ENCODE measurements at places on chromosomes 7 and 10.

DNA sequence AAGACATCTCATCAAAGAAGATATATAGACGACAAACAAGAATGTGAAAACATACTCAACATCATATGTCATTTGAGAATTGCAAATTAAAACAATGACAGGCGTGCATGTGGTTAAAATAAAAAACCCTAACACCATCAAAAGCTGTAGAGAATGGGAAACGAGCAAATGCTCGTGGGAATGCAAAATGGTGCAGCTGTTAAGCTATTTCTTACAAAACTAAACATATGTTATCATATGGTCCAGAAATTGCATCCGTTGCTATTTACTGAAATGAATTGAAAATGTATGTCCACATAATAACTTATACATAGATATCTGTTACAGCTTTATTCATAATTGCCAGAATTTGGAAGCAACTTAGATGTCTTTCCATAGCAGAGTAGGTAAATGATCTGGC lies 574.4 kb downstream of the TNS3 start:
- DNase-seq = no peak

DNA sequence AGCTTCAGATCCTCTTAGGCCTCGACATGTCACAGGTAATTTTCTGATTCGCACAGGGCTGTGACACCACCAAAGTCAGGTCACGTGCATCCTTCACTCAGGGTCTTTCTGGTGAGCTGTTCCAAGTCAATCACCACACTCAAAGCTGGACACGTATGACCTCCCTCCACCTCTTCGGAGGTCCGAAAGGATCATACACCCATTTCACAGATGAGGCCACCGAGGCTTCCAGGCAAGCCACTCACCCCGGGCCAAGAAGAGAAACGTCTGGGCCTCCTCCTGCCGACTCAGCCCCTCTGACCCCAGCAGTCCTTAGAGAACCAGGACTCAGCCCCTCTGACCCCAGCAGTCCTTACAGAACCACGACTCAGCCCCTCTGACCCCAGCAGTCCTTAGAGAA lies 74.6 kb downstream of the FOXL3 start:
- no peak for DNase-seq

DNA sequence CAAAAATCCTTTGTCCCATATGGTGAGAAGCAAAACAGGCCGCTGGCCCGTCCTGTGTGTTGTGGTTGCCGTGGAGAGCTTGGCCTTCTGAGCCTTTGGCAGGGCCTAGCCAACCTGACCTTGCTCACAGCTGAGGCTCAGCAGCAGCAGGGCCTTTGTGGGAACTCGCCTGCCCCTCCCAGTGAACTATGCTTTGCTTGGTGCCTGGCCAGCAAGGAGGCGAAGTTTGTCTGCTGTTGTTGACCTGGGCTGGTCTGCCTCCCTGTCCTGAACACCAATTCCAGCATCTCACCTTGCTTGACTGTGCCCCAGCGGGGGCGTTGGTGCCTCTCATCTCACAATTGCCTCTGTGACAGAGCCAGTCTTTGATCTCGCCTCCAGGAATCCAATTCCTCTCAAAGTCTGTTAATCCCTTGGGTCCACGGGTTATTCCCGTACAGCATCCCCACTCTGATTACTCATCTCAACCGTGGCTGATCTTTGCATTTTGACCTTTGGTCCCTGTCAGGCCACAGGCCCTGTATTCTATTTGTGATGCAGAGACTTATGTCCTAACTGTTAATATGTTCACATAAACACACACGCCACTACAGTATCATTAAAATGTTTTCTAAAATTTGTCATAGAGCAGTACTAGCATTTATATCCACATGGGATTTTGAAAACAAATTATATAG lies 22.6 kb downstream of the EPDR1 start:
- DNase-seq = no peak

DNA sequence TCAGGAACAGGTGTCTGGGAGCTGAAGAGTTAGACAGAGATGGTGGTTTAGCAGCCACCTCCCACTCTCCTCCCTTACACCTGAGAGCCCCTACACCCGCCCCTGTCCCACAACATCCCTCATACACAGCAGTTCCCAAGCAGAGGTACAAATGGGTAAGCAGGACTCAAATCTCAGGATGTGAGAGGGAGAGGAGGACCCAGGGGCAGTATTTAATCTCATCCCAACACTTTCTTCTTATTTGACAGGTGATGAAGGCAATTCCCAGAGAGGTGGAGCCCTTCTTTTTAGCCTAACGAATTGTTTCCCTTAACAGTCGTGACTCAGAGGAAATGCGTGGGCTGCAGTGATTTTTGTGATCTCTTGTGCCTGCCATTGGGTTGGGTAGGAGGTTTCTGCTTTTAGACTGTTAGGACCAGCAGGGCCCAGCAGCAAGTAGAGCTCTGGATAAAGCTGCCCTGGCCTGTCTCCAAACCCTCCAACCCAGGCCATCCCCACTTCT lies 191.3 kb downstream of the HECW1 start:
- no peak for DNase-seq

DNA sequence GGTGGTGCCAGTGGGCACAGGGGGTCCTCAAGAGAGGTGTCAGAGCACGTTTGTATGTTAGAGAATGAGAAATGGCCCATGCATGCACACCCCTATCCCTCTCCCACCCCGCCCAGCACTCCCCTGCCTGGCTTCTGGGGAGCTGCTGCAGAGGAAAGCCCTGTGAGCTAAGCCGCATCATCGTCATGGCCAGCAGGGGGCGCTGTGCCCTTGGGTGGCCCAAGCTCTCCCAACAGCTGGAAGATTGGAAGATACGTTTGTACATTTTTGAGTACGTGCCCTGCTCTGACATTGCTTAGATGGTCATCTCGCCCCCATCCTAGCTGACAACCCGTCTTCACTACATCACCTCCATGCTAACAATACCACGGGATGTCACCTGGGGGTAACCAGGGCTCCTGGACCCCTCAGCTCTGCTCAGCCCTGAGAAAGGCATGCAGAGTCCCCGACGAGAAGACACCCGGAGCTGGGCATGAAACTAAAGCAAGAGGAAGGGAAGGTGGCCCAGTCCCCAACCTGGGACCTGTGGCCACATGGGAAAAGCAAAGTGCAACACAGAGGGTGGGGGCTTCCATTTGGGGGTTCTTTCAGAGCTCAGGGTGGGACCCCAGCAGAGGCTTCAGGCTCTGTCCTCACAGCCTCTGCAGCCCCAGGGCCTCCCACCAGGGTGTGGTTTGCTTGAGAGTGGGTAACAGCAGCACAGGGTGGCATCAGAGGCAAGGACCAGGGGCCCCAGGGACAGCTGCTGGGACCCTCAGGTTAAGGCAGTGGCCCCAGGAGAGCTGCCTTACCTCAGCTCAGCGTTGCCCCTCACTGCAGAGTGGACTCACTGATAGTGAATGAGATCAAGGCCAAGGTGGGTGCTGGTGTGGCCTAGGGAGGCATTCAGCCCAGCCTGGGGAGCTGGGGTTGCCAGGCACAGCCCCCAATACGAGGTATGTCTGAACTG lies 136.6 kb downstream of the PTPN20 start:
- peak; percentile 47 for DNase-seq

DNA sequence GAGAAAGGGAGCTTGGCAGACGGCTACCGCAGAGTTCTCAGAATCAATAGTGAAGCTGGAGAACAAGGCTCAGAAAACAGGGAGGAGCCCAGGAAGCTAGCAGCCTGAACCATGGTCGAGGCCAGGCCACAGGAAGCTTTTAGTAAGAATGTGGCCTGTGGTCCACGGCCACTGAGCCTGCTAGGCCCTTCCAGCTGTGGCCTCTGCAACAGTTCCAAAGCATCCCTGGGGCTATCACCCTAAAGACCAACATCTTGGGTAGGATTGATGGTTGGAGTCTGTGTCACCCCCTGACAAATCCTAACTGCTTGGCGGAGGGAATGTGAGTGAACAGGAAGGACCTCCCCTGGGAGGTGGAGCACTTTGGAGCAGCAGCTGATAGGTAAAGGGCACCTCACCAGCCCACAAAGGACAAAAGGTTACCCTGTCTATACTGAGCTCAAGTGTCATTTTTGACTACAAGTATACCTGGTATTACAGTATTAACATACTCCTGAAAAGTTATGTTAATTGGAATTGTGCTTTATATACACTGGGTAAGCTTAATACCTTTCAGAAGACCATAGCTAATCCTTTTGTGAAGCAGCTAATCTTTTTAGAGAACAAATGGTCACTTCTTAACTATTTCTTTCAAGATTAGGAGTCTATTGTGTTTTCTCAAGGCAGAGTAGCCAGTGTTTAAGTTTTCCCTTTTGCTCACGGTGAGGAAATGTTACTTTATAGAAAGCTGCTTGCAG lies 18.7 kb downstream of the PTPRE start:
- no peak for DNase-seq

DNA sequence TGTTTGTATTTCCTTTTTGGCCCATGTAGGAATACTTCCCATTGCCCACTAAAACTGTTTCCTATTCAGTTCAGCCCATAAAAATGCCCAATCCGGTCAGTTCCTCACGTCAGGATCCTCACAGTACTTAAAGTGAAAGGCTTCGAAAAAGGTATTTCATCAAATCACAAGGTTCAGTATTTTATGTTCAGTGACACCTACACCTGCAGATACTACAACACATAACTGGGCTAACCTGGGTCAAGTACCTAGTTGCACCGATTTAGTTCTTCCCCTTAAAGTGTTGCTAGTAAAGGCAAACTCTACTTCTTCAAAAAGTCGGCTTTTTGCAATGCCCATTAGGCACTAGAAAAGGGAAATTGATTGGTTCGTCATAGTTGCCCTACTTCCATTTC lies 1.1 kb downstream of the SNX13 start:
- DNase-seq = no peak

DNA sequence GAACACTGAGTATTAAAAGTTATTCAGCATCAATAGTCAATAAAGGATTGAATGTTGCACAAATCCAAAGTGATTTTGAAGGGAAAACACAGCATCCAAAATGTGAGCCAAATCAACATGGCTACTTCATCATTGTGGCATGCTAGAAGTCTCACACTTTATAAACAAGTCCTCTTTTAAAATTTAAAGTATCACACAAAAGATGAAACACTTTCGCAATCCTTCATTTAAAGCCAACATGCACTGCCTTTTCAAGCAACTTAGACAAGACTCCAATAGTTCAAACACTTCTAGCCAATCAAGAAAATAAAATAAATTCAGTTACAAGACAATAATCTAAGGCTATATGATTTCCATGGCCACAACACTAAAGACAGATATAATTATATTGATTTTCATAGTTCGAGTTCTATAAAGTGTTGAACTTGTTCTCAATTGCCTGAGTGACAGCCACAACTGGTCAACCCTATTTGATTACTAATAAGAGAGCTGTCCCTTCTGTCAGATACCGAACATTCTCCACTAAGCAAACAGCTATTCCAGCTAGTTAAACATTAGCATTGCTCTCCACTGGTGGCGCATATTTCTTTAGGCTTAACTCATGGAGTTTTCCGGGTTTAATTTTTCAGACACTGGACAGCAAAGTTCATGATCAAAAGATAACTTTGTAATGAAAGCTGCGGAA lies 8.3 kb downstream of the EBF3 start:
- DNase-seq = no peak

GRCh38 chr10:97822261-97822687 lies 27.4 kb upstream of the GOLGA7B start:
- DNase-seq = no peak

- no peak for DNase-seq
Observed at GRCh38 chr7:20359341-20359963, 28.8 kb downstream of the ITGB8 start.

GRCh38 chr10:30639946-30640786 lies 10.6 kb upstream of the LYZL2 start:
- peak; percentile 43 for DNase-seq

DNA sequence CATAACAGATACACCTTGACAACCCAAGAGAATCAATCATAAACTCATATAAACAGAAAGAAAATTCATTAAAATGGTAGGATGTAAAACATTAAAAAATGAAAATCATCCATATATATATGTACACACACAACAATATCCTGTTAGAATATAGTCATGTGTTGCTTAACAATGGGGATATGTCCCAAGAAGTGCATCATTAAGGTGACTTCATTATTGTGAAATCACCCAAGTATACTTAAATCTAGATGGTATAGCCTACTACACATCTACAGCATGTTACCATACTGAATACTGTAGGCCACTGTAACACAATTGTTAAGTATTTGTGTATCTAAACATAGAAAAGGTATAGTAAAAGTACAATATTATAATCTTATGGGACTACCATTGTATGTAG lies 115.8 kb upstream of the TMEM168 start:
- DNase-seq = peak; percentile 6

DNA sequence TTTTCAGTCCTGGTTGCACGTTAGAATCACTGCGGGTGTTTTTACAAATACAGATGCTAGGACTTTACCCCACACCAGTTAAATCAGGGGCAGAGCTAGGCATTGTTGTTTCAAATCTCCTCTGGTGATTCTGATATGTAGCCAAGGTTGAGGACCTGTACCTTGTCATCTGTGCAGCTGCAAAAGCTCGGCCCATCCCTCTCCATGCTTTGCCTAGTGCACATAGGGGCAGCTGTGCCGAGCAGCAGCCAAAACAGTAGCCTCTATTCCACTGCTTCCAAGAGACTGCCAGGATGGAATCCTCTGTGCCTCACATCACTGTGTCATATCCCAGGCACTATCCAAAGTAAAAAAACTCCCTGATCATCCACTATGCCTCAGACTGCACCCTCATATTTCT lies 181.3 kb downstream of the CDK14 start:
- DNase-seq = no peak

- DNase-seq = no peak
Observed at GRCh38 chr10:120794390-120794789, 56.8 kb upstream of the WDR11 start.

DNA sequence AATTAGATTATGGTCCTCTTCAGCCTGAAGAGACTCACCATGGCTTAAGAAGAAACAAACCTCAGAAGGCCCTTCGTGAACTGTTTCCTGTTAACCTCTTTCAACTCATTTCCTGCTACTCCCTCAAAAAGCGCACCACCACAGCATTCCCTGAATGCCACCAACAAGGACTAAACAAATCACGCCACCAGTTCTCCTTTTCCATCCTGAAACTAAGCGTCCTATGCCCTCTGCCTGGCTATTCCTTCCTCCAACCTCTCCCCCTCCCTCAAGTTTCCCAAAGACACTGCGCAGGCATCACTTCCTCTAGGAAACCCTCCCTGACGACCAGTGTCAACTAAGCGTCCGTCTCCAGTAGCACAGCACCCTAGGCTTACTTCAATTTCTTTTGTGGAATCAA lies 12.0 kb downstream of the YWHAG start:
- no peak for DNase-seq

- no peak for DNase-seq
Observed at GRCh38 chr7:84113286-84113685, 81.3 kb downstream of the SEMA3A start.

- DNase-seq = no peak
Observed at GRCh38 chr7:21771906-21772610, 173.6 kb downstream of the CDCA7L start.

DNA sequence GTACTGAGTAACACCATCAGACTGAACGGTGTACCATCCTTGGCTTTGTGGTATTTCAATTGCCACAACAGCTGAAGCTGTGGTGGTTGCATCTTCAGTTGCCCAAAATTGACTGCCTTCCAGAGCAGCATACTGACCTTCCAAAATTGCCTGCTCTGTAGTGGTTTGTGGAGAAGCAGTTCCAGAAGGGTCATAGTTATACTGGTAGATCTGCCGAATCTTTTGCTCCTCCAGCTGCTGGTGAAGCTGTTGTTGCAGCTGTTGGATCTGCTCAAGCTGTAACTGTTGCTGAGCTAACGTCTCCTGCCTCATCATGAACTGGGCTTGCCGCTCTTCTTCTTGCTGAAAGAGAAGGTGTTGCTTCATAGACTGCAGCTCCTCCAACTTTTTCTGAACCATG lies 212.2 kb downstream of the PCLO start:
- no peak for DNase-seq

GRCh38 chr10:113425008-113425407 lies 127.8 kb upstream of the HABP2 start:
- DNase-seq = no peak
